IMR-90 (cell line): ENCODE measurements at places on chromosomes 2 and 18. TPM values are rescaled to one million over a fixed set of nuclear protein-coding genes. Genes with fewer than 3 reads are reported as not detected.

The POTEI gene
- total RNA-seq, result not detected in 2 replicates

- no peak overlapping the region for H3K27ac ChIP-seq
- DNase-seq, result no peak
- H3K4me3 ChIP-seq, result no peak overlapping the region
- no peaks in the 10 kb centered on the region for H3K36me3 ChIP-seq
Observed at GRCh38 chr2:9113916-9114315, 92.7 kb upstream of the ASAP2 start.

DNA sequence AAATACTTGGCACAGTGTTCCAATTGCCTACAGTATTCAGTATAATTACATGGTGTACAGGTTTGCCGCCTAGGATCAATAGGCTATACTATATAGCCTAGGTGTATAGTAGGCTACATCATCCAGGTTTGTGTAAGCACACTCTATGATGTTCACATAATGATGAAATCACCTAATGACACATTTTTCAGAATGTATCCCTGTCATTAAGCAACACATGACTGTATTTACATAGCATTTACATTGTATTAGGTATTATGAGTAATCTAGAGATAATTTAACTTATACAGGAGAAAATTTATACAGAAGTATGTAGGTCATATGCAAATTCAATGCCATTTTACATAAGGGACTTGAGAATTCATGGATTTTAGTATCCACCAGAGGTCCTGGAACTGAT is 35.4 kb downstream of the SCN7A start:
- no peaks in the 10 kb centered on the region for H3K27me3 ChIP-seq
- H3K27ac ChIP-seq, result no peak overlapping the region
- no peak for DNase-seq

- H3K36me3 ChIP-seq, result peaks cover 59% of the 10 kb centered on the region
- H3K4me3 ChIP-seq, result no peak overlapping the region
- peak; percentile 25 for DNase-seq
- H3K4me1 ChIP-seq, result peaks cover 14% of the 10 kb centered on the region
- peak overlapping the region; percentile 88 for H3K27ac ChIP-seq
- no peaks in the 10 kb centered on the region for H3K27me3 ChIP-seq
Observed at GRCh38 chr2:218228366-218229090, 11.5 kb downstream of the ARPC2 start.

- H3K4me1 ChIP-seq, result no peaks in the 10 kb centered on the region; the same call in 1 of the 2 replicates
- DNase-seq, result peak; percentile 46
- H3K36me3 ChIP-seq, result no peaks in the 10 kb centered on the region
- no peak overlapping the region for H3K4me3 ChIP-seq
Observed at GRCh38 chr18:49609256-49610021, 47.6 kb downstream of the LIPG start.
